ENCODE measurements at places on chromosomes 2 and 18. TPM values are rescaled to one million over a fixed set of nuclear protein-coding genes. Genes with fewer than 3 reads are reported as not detected.

- no peak for DNase-seq
- H3K27ac ChIP-seq: no peak overlapping the region
- no peaks in the 10 kb centered on the region for H3K4me1 ChIP-seq
- no peaks in the 10 kb centered on the region for H3K27me3 ChIP-seq
- H3K4me3 ChIP-seq: no peak overlapping the region
- no peaks in the 10 kb centered on the region for H3K36me3 ChIP-seq
Measured at GRCh38 chr2:151379169-151379568, 21.8 kb downstream of the TNFAIP6 start.

DNA sequence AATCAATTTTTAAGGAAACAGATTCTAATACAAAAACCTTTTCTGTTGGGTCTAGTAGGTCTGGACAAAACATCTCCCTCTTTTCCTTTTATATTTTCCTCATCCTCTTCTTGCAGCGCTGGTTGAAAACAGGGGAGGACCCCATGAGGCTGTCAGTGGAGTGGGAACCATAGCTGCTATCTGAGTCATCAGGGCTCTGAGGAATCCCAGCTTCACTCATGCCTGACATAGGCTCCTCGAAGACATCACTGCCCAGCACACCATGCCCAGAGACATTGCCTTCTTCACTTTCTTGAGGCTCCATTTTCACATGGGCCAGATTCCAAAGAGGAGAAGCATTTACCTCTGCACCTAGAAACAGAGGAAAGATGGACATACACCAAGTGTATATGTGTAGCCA lies 10.0 kb downstream of the SUPT7L start:
- H3K4me1 ChIP-seq: no peaks in the 10 kb centered on the region
- peaks cover 87% of the 10 kb centered on the region for H3K36me3 ChIP-seq
- no peaks in the 10 kb centered on the region for H3K27me3 ChIP-seq
- H3K4me3 ChIP-seq: no peak overlapping the region

- H3K4me3 ChIP-seq: no peak overlapping the region
- no peaks in the 10 kb centered on the region for H3K27me3 ChIP-seq
- H3K4me1 ChIP-seq: no peaks in the 10 kb centered on the region
- H3K27ac ChIP-seq: no peak overlapping the region
- H3K36me3 ChIP-seq: no peaks in the 10 kb centered on the region
Measured at GRCh38 chr2:44562737-44563136, 201.0 kb downstream of the CAMKMT start.

GRCh38 chr2:172039011-172039704 lies 39.4 kb downstream of the METAP1D start:
- peaks cover 6% of the 10 kb centered on the region for H3K4me1 ChIP-seq
- no peaks in the 10 kb centered on the region for H3K27me3 ChIP-seq
- no peaks in the 10 kb centered on the region for H3K36me3 ChIP-seq
- DNase-seq: no peak
- H3K4me3 ChIP-seq: no peak overlapping the region
- no peak overlapping the region for H3K27ac ChIP-seq

FEV gene
- not detected for total RNA-seq

GRCh38 chr18:76991021-76991688 lies 141.4 kb downstream of the MBP start:
- H3K36me3 ChIP-seq: no peaks in the 10 kb centered on the region
- no peak for DNase-seq
- no peaks in the 10 kb centered on the region for H3K4me1 ChIP-seq

- no peaks in the 10 kb centered on the region for H3K36me3 ChIP-seq
- no peak for DNase-seq
- H3K4me1 ChIP-seq: no peaks in the 10 kb centered on the region
Measured at GRCh38 chr2:142650601-142651000, 226.9 kb upstream of the KYNU start.

SMYD1 gene
- not detected for total RNA-seq

COA5 gene
- 24.1 TPM for total RNA-seq

SERPINB12 gene
- total RNA-seq: 20.1 TPM

- no peaks in the 10 kb centered on the region for H3K27me3 ChIP-seq
- no peaks in the 10 kb centered on the region for H3K36me3 ChIP-seq
- peaks cover 31% of the 10 kb centered on the region for H3K4me1 ChIP-seq
- peak overlapping the region; percentile 53 for H3K27ac ChIP-seq
- no peak for DNase-seq
- H3K4me3 ChIP-seq: no peak overlapping the region
Measured at GRCh38 chr2:112032224-112032586, 22.9 kb upstream of the TMEM87B start.

GRCh38 chr18:48676346-48676745 lies 137.5 kb downstream of the CTIF start:
- no peak overlapping the region for H3K4me3 ChIP-seq
- peaks cover 21% of the 10 kb centered on the region for H3K4me1 ChIP-seq
- no peaks in the 10 kb centered on the region for H3K27me3 ChIP-seq
- peaks cover 2% of the 10 kb centered on the region for H3K36me3 ChIP-seq
- H3K27ac ChIP-seq: no peak overlapping the region
- no peak for DNase-seq

DNA sequence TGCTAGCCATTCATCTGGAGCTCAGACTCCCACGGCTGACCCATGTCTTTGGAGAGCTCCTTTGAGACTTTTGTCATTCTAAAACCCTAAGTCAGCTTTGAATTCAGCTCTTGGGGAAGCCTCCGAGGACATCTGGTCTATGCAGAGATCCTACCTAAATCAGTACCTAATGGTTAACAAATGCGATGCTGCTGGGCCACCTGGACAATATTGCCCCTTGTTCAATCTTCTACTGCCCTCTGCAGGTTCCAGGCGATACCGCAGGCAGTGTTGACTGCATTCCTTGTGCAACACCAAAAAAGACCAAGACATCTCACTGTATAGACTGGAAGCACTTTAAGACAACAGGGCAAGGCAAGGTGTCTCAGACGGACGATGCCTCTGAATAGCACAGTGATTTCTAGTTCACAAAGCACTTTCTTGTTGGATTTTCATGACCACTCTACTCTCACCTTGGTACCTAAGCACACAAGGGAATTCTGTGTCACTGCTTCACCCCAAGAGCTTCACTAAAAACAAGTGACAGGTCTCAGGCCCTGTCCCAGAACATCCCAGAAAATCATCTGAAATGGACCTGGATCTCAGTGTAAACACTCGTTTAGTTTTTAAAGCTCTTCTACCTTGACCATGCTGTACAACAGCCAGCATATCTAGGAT lies 80.9 kb downstream of the XDH start:
- H3K27me3 ChIP-seq: no peaks in the 10 kb centered on the region
- no peak for DNase-seq
- H3K4me3 ChIP-seq: no peak overlapping the region
- no peaks in the 10 kb centered on the region for H3K36me3 ChIP-seq

GRCh38 chr2:205022841-205023240 lies 477.6 kb downstream of the PARD3B start:
- H3K4me1 ChIP-seq: no peaks in the 10 kb centered on the region
- DNase-seq: no peak
- H3K4me3 ChIP-seq: no peak overlapping the region
- no peaks in the 10 kb centered on the region for H3K36me3 ChIP-seq
- no peaks in the 10 kb centered on the region for H3K27me3 ChIP-seq

DNA sequence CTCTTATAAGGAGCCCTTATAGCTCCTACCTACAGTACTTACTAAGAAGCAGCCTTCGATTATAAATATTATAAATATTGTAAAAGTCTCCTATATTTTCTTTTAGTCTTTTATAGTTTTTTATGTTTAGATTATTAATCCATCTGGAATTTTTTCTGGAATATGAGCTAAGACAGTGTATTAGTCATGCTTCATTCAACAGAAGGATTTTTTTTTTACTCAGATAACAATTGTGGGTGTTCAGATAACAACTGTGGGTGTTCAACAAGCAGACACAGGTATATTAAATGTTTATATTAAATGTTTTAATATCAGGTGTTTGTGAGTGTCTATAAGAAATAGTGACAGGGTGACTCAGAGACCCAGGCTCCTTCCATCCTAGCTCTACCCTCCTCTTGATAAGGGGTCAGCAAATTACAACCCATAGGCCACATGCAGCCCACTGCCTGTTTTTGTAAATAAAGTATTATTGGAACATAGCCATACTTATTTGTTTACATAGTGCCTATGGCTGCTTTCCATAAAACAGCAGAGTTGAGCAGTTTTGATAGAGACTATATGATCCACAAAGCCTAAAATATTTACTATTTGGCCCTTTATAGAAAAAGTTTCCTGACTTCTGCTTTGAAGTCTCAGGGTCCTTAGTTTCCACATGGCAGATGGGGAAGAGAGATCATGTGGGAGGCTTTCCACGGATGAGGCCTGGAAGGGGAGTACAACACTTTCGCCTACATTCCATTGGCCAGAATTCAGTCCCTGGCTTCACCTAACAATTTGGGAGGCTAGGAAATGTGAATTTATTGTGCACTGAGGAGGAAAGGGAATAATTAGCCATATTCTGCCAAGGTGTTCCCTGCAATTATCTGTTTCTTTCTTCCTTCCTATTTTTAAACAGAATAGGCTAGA lies 4.3 kb upstream of the SPATS2L start:
- no peak for DNase-seq
- H3K27ac ChIP-seq: no peak overlapping the region
- H3K27me3 ChIP-seq: no peaks in the 10 kb centered on the region
- H3K4me1 ChIP-seq: peaks cover 8% of the 10 kb centered on the region

CRYBA2 gene
- total RNA-seq: not detected

DES gene
- total RNA-seq: 883 TPM

SERPINB10 gene
- total RNA-seq: 0.98 TPM

PROM2 gene
- total RNA-seq: 70.5 TPM

GRCh38 chr2:12287220-12287751 lies 429.4 kb upstream of the TRIB2 start:
- no peaks in the 10 kb centered on the region for H3K36me3 ChIP-seq
- peaks cover 18% of the 10 kb centered on the region for H3K4me1 ChIP-seq
- H3K27me3 ChIP-seq: no peaks in the 10 kb centered on the region
- no peak for DNase-seq

- H3K27me3 ChIP-seq: no peaks in the 10 kb centered on the region
- DNase-seq: no peak
- peak overlapping the region; percentile 93 for H3K27ac ChIP-seq
Measured at GRCh38 chr2:18560797-18561085, 288 bp upstream of the RDH14 start.

GRCh38 chr18:75074196-75075015 lies 134.5 kb downstream of the PTGR3 start:
- no peak overlapping the region for H3K4me3 ChIP-seq
- H3K27ac ChIP-seq: no peak overlapping the region
- peak; percentile 71 for DNase-seq
- peaks cover 17% of the 10 kb centered on the region for H3K4me1 ChIP-seq
- no peaks in the 10 kb centered on the region for H3K36me3 ChIP-seq

DNA sequence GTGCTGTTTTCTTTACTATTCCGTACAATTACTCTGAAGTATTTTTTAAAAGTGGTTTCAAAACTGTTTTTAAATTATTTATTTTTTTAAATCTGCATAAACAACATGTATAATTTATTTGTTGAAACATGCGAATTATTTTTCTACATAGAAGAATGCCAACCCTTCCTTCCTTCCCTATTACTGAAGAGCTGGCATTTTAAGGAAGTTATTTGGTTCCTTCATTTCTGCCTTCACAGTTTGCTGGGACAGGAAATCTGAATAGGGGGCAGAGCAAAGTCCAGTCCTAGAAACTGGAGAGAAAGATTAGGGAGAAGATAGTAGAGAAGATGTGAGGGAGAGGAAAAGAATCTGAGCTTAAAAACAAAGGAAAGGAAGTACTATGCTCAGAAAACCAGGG lies 146.7 kb upstream of the ACVR2A start:
- no peaks in the 10 kb centered on the region for H3K36me3 ChIP-seq
- no peak overlapping the region for H3K4me3 ChIP-seq
- H3K27me3 ChIP-seq: no peaks in the 10 kb centered on the region
- no peak for DNase-seq
- no peak overlapping the region for H3K27ac ChIP-seq

DNA sequence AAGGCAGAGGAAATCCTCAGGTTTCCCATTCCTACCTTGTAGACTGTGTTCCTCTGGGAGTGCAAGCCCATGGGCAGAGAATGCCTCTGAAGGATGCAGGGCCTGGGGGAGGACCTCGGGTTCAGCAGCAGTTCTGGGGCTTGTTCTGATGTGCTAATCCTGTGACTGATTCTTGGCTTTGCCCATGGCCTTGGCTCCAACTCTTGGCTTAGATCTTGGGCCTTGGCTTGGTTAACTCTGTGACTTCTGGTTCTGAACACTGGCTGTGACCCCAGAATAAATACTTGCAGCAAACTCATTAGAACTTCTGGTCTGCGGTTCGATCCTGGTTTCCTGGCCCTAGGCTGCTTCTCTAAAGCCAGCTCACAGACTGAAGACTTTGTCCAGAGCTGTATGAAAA lies 366.9 kb upstream of the ZEB2 start:
- no peaks in the 10 kb centered on the region for H3K36me3 ChIP-seq
- H3K27ac ChIP-seq: no peak overlapping the region
- DNase-seq: no peak
- H3K4me3 ChIP-seq: no peak overlapping the region
- H3K4me1 ChIP-seq: no peaks in the 10 kb centered on the region

SLC40A1 gene
- 53.3 TPM for total RNA-seq

- peak overlapping the region; percentile 92 for H3K27ac ChIP-seq
- DNase-seq: no peak
- peak overlapping the region; percentile 84 for H3K4me3 ChIP-seq
- H3K27me3 ChIP-seq: no peaks in the 10 kb centered on the region
Measured at GRCh38 chr2:202032846-202033316, 774 bp upstream of the FZD7 start.

DNA sequence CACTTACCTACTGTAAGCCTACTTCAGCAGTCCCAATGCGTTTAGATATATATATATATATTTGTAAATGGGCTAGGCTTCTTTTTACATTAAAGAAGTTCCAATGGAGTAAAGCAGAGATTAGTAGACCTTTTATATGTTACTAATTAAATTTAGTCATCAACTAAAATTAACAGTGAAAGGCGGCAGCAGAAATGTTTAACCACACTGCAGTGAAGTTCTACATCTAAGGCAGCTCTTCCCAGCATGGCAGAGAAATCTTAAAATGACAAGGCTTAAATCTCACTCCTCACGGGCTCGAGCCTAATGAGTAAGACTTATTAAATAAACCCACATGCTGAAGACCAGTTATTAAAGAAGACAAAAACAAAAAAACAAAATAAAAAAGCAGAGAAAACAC lies 19.1 kb upstream of the KANSL1L start:
- no peak overlapping the region for H3K27ac ChIP-seq
- DNase-seq: no peak
- no peak overlapping the region for H3K4me3 ChIP-seq

GULP1 gene
- 57.2 TPM for total RNA-seq

DNA sequence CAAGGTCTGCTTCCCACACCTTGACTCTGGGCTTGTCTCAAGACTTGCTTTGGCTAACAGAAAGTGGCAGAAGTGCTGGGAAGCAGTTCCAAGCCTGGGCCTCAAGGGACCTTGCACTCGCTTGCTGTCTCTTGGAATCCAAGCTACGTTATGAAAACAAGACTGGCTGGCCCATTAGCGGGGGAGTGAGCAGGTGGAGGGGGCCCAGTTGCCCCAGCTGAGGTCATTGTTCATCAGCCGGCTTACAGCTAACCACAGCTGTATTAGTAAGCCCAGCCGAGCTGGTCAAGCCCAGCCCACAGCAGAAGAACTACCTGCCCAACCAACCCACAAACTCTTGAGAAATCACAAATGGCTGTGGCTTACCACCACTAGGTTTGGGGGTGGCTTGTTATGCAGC lies 63.1 kb downstream of the MARCO start:
- H3K27me3 ChIP-seq: no peaks in the 10 kb centered on the region
- no peaks in the 10 kb centered on the region for H3K4me1 ChIP-seq
- H3K36me3 ChIP-seq: no peaks in the 10 kb centered on the region
- H3K27ac ChIP-seq: no peak overlapping the region
- DNase-seq: no peak

- H3K27me3 ChIP-seq: no peaks in the 10 kb centered on the region
- H3K4me1 ChIP-seq: no peaks in the 10 kb centered on the region
- H3K27ac ChIP-seq: no peak overlapping the region
- no peak overlapping the region for H3K4me3 ChIP-seq
- no peaks in the 10 kb centered on the region for H3K36me3 ChIP-seq
Measured at GRCh38 chr2:145524836-145525235, 1004.9 kb upstream of the ZEB2 start.

Measured in vagina (tissue), 2 donors.